ENCODE measurements at places on chromosomes 3 and 15. TPM values are rescaled to one million over a fixed set of nuclear protein-coding genes. Genes with fewer than 3 reads are reported as not detected.
A peak's percentile ranks its signal among the peaks of the same experiment; 100 is the strongest.

Gene TLR9
- total RNA-seq, result 0.27 TPM

DNA sequence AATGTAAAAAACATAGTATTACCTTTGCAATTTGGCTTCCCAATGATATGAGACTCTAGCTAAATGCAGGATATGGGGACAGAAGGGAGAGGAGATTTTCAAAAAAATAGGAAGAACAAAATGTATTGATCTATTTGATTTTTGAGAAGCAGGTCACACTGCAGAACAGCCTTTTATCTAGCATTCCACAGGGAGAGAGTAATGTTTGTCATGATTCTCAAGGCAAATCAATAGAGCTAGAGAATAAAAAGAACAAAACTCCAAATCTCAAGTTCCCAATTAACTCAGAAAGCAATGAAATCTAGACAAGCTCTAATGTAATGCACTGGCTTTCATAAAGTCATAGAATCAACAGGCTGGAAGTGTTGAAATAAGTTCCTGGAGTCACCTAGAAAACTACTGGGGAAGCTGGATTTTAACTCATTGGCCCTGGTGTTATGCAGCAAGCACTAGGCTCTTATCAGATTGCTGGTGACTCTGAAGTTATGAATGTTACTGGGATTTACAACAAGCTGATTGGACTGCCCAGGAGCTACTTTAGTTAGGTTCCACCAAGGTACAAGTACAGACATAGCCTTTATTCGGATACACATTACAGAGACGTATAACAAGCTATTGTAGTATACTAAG is 442.8 kb downstream of the FGF12 start:
- H3K4me1 ChIP-seq, result no peaks in the 10 kb centered on the region
- no peaks in the 10 kb centered on the region for H3K36me3 ChIP-seq
- no peak overlapping the region for H3K27ac ChIP-seq

- H3K36me3 ChIP-seq, result no peaks in the 10 kb centered on the region
- no peak for DNase-seq
- H3K27ac ChIP-seq, result no peak overlapping the region
- H3K4me1 ChIP-seq, result peaks cover 28% of the 10 kb centered on the region
- no peaks in the 10 kb centered on the region for H3K27me3 ChIP-seq
- no peak overlapping the region for H3K4me3 ChIP-seq
Measured at GRCh38 chr3:141240286-141240685, 8.7 kb downstream of the PXYLP1 start.

Gene GCHFR
- 23.4 TPM for total RNA-seq

DNA sequence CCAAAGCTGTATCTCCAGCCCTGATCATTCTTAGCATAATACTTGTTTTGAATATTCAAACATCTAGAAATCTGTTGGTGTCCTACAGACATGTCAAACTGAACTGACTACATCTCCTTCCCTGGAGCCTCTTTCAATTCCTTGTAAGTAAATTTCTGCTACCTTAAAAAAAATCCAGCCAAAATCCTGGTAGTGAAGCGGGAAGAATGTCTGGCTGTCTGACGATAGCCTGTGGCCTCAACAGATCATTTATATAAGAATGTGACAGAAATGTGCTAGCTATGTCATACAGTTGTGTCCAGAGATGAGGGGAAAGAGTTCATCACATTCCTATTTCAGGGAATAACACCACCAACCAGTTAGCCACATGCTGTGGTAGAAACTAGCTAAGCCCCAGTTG is 18.6 kb upstream of the TM6SF1 start:
- peaks cover 3% of the 10 kb centered on the region for H3K27me3 ChIP-seq
- no peaks in the 10 kb centered on the region for H3K36me3 ChIP-seq
- no peak for DNase-seq
- H3K27ac ChIP-seq, result no peak overlapping the region
- no peaks in the 10 kb centered on the region for H3K4me1 ChIP-seq

GRCh38 chr3:136818769-136819391 is at the start of gene SLC35G2:
SLC35G2 (plus strand) TSS chr3:136819126; CDS start chr3:136854461, 35,335 bp downstream.
- H3K36me3 ChIP-seq, result no peaks in the 10 kb centered on the region
- H3K4me3 ChIP-seq, result peak within 1 kb of the TSS; percentile 77
- peaks cover 23% of the 10 kb centered on the region for H3K4me1 ChIP-seq
- H3K27me3 ChIP-seq, result peaks cover 23% of the 10 kb centered on the region

Gene PLCL2
- 42.9 TPM for total RNA-seq

GRCh38 chr3:140351466-140351865 is 326.4 kb upstream of the TRIM42 start:
- DNase-seq, result no peak
- no peaks in the 10 kb centered on the region for H3K27me3 ChIP-seq
- no peak overlapping the region for H3K4me3 ChIP-seq

DNA sequence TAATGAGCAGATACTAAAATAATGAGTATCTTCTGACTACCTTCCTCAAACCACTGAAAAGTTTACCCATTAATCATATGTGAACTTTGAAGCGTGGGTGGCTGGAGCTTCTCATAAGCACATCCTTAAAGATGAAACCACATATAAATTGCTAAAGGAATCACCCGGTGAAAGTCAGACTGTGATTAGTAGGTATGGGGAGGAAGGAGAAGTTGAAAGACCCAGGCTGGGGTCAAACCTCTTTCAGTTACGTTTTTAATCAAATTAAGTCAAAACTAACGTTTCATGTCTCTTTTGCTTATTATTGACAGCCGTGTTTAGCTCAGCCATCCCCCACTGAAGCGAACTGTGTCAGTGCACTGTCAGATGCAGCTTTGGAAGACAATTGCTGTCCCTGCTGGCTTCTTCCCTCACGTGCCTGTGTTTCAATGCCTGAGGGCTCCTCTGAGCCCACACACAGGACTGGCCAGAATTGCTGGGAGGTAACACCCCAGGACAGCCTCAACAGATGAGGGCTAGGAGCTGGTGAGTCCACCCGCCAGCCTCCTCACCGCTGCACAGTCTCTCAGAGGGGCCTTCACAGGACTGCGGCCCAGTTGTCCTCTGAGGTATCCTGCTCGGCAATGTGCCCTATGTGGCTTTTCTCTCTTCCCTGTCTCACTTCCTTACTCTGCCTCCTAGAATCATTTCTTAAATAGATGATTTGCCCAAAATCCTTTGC is 29.3 kb upstream of the SH3BP5 start:
- H3K4me1 ChIP-seq, result peaks cover 34% of the 10 kb centered on the region
- H3K4me3 ChIP-seq, result peak overlapping the region; percentile 58
- H3K27me3 ChIP-seq, result no peaks in the 10 kb centered on the region
- DNase-seq, result no peak
- H3K27ac ChIP-seq, result peak overlapping the region; percentile 24

- no peak for DNase-seq
- H3K4me1 ChIP-seq, result no peaks in the 10 kb centered on the region
- no peak overlapping the region for H3K4me3 ChIP-seq
- no peaks in the 10 kb centered on the region for H3K27me3 ChIP-seq
Measured at GRCh38 chr15:95405447-95405846, 925.1 kb upstream of the NR2F2 start.

- no peak overlapping the region for H3K27ac ChIP-seq
- no peaks in the 10 kb centered on the region for H3K36me3 ChIP-seq
- no peaks in the 10 kb centered on the region for H3K4me1 ChIP-seq
- H3K27me3 ChIP-seq, result peaks cover 12% of the 10 kb centered on the region
- H3K4me3 ChIP-seq, result no peak overlapping the region
Measured at GRCh38 chr15:60214201-60214600, 183.6 kb downstream of the ANXA2 start.

Gene SNAPC5
- 25.6 TPM for total RNA-seq

DNA sequence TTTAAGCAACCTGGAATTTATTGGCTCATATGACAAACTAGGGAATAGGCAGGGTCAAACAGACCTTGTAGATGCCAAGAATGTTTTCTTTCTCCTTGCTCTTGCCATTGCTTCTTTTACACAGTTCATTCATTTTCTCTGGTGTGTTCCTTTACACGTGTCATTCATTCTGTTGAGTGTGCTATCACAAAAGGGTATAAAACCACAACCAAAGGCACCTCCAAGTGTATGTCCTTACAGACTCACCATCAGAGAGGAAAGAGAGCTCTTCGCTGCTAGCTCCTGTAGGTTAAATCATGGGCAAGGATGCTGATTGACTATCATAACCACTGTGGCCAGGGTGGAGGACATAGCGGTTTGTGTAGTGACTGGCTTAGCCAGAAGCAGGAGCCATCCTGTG is 19.2 kb upstream of the FRMD4B start:
- no peaks in the 10 kb centered on the region for H3K4me1 ChIP-seq
- H3K4me3 ChIP-seq, result no peak overlapping the region
- no peak for DNase-seq
- H3K27ac ChIP-seq, result no peak overlapping the region
- H3K27me3 ChIP-seq, result no peaks in the 10 kb centered on the region

Gene NR2F2
- not detected for total RNA-seq

GRCh38 chr3:169497567-169498257 is 165.8 kb downstream of the MECOM start:
- no peak for DNase-seq
- H3K27ac ChIP-seq, result no peak overlapping the region
- no peaks in the 10 kb centered on the region for H3K36me3 ChIP-seq
- no peak overlapping the region for H3K4me3 ChIP-seq
- no peaks in the 10 kb centered on the region for H3K4me1 ChIP-seq

- no peak overlapping the region for H3K4me3 ChIP-seq
- H3K4me1 ChIP-seq, result no peaks in the 10 kb centered on the region
- no peaks in the 10 kb centered on the region for H3K27me3 ChIP-seq
- no peak overlapping the region for H3K27ac ChIP-seq
- H3K36me3 ChIP-seq, result no peaks in the 10 kb centered on the region
- no peak for DNase-seq
Measured at GRCh38 chr15:92672102-92672501, 16.5 kb upstream of the FAM174B start.

Gene ZFAND6
- 94.7 TPM for total RNA-seq

GRCh38 chr3:150146991-150147761 is 176.5 kb upstream of the PFN2 start:
- H3K27me3 ChIP-seq, result peaks cover 3% of the 10 kb centered on the region
- H3K4me1 ChIP-seq, result no peaks in the 10 kb centered on the region
- no peaks in the 10 kb centered on the region for H3K36me3 ChIP-seq

Gene SYNPR
- total RNA-seq, result not detected

Gene GHSR
- not detected for total RNA-seq

DNA sequence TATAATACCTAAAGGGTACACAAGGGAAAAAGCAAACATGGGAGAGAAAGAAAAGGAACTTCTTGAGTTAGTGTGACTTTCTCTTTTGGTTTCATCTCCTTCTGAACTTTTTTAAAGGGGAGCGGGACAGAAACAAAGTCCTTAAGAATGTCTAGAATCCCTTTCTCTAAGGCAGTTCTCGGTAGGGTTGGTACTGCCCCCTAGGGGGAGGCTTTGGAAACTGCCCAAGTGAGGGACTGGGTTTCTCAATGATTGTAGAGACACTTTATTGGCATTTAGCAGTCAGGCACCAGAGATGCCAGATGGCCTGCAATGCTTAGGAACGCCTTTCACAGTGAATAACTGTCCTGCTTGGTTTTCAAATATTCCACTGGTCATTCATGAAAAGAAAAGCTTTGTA is 172.7 kb downstream of the WDR72 start:
- no peaks in the 10 kb centered on the region for H3K27me3 ChIP-seq

DNA sequence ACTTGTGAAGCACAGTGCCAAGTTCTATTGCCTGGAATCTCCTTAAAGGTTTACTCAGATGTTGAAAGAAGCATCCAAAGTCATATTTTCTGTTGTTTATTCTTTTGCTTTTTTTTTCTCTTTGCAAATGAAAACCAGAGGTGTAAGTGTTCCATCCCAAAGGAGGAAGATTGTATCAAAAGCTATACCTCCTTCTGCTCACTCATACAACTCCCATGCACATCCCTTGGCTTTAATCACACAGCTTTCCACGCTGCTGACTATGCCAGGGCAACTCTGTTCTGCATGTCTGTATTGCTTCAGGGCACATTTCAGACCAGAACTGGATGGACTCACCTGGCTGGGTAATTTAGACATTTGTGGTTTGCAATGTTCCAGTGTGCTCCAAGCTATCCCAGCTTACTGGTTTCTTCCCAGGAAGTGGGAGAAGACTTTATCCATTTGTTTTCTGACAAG is 399.6 kb upstream of the TBL1XR1 start:
- no peaks in the 10 kb centered on the region for H3K27me3 ChIP-seq
- no peak overlapping the region for H3K27ac ChIP-seq
- no peaks in the 10 kb centered on the region for H3K36me3 ChIP-seq
- peak overlapping the region; percentile 77 for H3K4me3 ChIP-seq
- peaks cover 21% of the 10 kb centered on the region for H3K4me1 ChIP-seq
- no peak for DNase-seq

DNA sequence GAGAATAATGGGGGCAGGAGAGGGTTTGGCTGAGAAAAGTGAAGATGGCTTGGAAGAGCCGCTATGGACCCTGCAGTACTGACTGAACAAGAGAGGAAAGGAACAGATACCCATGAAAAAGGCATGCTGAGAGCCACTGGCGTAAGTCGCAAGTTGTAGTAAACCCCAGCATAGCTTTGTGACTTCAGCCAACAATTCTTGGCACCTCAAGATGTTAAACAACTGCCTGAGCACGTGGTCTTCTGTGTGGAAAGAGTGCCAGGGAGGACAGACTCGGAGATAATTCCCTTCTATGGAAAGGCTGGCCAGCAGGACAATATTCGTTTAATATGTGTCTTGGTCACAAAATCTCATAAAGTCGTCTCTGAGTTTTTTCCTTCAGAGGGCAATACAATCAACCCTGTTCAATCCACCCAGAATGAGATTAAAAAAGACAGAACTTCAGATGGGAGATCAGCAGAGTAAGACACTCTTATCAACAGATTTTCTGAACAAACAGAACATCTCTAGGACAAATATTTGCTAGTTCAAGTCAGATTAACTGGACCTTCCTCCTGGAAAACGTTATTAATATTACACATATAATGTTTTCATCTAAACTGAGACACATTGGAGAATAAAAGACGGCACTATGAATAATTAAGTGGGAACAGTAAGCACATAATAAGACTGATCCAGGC is 49.2 kb downstream of the NEK10 start:
- H3K36me3 ChIP-seq, result no peaks in the 10 kb centered on the region
- H3K27me3 ChIP-seq, result no peaks in the 10 kb centered on the region
- H3K4me1 ChIP-seq, result no peaks in the 10 kb centered on the region
- no peak overlapping the region for H3K27ac ChIP-seq
- H3K4me3 ChIP-seq, result no peak overlapping the region
- no peak for DNase-seq

Gene LRTM1
- total RNA-seq, result not detected

GRCh38 chr3:64625381-64625780 is 62.4 kb downstream of the ADAMTS9 start:
- H3K4me3 ChIP-seq, result no peak overlapping the region
- no peaks in the 10 kb centered on the region for H3K36me3 ChIP-seq
- DNase-seq, result no peak
- no peak overlapping the region for H3K27ac ChIP-seq

Gene KBTBD8
- 18.2 TPM for total RNA-seq

Gene COL6A5
- not detected for total RNA-seq

Data from CD4-positive, CD25-positive, alpha-beta regulatory T cell (primary cell).